ENCODE measurements at places on chromosomes 11 and 22.

DNA sequence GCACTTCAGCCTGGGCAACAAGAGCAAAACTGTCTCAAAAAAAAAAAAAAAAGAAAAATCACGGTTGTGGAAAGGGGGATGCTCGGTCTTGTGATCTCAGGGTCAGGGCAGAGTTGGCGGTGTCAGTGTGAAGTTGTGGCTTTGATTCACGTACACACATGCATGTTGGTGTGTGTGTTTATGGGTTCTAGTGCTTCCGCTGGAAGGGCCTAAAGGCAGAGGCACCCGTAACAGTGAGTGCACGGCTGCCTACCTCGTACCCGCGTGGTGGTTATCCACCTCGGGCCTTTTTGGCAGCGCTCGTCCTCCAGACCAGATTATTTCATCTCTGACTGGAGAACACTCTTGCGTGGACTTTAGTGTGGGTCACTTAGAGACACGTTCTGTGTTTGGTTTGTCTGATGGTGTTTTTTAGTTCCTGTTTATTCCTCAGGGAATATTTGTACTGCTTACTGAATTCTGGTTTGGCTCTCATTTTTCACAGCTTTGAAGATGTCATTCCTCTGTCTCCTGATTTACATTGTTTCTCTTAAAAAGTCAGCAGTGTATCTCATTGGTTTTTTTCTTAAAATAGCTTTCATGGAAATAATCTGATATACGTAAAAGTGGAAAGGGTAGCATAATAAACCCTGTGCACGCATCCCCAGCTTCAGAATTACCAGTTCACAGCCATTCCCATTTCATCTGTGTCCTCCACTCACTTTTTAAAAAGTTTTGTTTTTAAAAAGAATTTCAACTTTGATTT, 15.6 kb downstream of the ZBED4 start:
- DNase-seq: no peak

DNA sequence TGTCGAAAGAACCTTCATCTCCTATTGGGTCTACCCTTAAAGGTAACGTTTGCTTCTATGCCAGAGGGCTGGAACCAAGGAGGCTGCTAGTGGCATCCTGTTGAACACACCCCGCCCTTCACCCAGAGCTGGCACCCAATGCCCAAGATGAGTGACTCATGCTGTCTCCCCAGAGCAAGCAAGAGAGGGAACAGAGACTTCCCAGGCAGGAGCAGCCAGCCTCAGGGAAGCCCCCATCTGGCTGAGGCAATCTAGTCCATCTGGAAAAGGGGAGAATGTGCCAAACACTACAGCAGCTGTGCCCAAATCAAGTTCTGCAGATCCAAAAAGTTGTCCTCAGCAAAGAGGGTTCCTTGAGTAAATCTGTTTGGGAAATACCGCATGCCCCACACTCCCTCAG, 91.9 kb upstream of the TP53I11 start:
- DNase-seq: no peak

- DNase-seq: no peak
Measured at GRCh38 chr11:104678408-104678807, 219.9 kb downstream of the CASP12 start.

GRCh38 chr11:125348141-125348651, 147.9 kb downstream of the FEZ1 start:
- no peak for DNase-seq

GRCh38 chr11:121928597-121929580, 187.1 kb downstream of the BLID start:
- no peak for DNase-seq

DNA sequence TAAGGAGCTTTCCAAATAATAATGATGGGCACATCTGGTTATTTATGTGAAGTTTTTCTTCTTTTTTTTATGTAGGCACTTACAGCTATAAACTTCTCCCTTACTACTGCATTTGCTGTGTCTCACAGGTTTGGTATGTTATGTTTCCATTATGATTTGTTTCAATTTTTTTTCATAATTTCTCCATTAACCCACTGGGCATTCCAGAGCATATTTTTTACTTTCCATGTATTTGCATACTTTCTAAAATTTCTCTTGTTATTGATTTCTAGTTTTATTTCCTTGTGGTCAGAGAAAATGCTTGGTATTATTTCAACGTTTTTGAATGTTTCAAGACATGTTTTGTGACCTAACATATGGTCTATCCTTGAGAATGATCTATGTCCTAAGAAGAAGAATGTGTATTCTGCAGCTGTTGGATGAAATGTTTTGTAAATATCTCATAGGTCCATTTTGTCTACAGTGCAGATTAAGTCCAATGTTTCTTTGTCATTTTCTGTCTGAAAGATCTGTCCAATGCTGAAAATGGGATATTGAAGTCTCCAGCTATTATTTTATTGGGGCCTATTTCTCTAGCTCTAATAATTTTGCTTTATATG, 362.1 kb downstream of the DDX10 start:
- DNase-seq: no peak

- DNase-seq: peak; percentile 85
Measured at GRCh38 chr11:62556875-62557631, 10.4 kb upstream of the AHNAK start.

DNA sequence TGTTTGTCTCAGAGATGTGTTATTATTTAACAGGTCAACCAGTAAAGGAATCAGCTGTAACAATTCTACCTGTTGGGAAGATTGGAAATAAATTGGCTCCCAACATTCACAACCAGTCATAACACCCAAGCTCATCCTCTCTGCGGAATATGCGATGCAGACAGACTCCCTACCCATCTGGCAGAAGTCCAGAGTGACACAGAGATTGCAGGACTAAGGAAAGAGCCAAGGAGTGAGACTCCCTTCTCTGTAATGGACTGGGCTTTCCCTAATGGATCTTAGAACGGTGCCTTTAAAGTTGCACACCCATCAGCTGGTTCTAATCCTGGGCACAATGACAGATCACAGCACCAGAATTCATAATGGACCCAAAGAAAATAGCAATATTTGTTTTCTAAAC, 27.8 kb upstream of the UBASH3B start:
- DNase-seq: no peak

GRCh38 chr22:19040888-19041703, 81.1 kb downstream of the DGCR2 start:
- DNase-seq: no peak

All from CD4-positive, alpha-beta memory T cell (primary cell).